ENCODE measurements at places on chromosomes 5 and 9.

DNA sequence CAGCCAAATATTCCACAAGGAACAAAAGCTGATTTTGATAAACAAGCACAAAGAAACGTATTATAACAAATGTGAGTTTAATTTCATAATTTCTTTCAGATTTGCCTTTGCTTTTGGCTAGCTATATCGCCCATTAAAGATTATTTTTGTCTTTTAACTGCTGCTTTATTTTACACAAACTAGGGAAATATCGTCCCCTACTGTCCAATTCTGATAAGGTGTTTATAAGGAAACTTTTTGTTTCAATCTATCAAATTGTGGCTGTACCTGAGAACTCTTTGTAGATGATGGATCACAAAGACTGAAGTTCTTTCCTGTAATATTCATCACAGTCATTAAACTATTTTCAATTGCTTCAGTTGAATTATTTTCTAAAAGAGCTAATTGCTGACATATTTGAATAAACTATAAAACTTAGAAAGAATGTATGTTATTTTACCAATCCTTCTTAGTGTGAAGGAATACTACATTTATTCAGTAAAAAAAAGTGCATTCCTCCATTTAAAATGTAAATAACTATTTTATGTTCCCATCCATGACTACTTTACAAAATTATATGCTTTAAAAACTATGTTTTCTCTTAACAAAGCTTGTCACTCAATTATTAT lies 431.3 kb upstream of the ITGA1 start:
- DNase-seq, result peak; percentile 1

DNA sequence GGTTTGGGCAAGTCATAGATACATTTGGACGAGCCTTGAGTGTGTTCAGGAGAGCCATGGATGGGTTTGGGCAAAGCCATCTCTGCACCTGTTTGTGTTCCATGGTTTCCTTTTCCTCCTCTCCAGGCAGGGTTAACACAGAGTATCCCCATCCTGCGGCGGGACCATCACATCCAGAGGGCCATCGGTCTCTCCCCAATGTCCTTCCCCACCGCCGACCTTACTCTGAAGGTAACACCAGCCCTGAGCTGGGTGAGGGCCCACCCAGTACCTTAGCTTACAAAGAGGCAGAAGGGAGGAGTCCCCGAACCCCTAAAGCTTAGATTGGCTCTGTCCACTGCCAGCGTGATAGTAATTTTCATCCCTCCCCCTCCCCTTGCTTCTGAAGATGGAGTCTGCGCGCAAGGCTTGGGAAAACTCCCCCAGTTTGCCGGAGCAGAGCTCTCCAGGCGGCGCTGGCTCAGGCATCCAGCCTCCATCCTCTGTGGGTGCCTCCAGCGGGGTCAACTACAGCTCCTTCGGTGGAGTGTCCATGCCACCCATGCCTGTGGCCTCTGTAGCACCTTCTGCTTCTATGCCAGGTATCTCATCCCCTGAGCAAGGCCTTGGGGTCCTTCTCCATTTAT lies 18.0 kb upstream of the POMT1 start:
- DNase-seq, result no peak

DNA sequence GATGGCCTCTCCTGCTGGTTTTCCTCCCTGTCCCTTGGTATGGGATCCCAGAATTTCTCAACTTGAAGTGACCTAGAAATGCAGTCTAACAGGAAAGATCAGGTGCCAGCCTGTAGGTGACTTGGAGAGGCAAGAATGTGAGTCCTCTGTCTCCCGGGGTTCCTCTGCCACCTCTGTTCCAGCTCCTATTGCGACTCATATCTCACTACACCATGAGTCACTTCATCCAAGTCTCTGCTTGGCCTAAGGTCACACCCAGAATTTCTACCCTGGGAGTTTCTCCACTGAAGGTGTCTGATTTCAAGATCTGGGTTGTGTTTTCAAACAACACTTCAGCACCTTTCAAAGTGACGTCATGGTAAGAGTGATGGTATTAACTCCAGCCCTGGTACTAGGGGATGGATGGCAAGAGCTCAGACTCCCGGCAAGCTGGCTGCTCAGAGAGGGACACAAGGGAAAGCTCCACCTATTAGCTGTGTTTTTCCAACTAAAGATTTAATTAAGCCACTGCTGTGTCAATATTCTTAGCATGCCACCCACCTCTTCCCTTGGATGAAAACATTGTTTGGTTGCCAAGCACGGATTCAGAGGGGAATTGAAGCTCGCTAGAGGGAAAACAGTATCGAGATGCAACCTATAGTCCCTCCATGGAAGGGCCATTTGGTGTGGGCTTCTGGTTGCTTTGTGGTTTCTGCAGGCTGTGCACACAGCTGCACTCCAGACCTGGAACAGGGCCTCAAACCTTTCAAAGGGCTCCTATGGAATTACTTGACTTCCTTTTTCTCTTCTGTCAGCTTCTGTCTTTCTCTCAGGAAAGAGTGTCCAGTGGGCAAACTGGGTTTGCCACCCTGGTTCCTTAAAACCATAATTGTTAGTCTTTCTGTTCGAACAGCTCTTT lies 205.7 kb downstream of the GAS1 start:
- DNase-seq, result peak; percentile 52

GRCh38 chr9:137457406-137458193 lies 1.5 kb downstream of the NSMF start:
- DNase-seq, result no peak

- DNase-seq, result no peak
Measured at GRCh38 chr5:34849253-34849652, 10.3 kb downstream of the TTC23L start.
